Caudate nucleus (tissue), 63 donors: ENCODE measurements at places on chromosomes 2 and 18.

DNA sequence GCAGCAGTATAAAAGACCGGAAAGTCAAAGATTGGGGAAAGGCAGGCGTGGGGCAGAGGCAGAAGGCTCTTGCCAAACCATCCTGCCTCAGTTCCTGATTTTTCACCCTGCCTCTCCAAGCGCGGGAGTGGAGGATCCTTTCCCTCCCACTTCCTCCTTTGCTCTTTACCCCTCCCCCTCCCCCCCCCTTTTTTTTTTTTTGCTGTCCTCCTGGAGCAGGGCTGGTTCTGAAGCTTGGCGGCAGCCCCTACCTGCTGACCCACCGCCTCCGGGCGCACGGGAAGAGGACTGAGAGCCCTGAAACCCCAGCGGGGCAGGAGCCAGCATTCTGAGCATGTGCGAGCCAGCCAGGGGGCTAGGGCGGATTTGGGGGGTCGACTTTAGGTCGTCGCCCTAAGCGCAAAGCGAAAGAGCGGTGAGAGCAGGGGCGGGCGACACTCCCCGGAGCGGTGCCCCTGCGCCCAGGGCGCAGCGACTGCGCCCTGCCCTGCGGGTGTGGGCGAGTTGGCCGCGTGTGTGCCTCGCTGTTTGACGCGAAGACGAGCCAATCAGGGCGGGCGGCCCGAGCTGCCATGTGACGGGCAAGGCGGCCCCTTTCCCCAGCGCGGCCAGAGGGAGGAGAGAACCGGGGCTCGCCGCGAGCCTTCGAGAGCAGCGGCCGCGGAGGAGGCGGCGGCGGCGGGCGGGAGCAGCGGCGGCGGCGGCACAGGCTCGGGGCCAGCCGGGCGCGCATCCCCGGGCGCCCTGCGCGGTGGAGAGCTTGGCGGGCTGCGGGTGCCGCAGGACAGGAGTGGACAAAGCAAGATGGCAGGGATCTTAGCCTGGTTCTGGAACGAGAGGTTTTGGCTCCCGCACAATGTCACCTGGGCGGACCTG lies at the start of gene CERS6:
CERS6 (plus strand) TSS at position 628 of the 876 bp plus-strand sequence; CDS start at position 805, 177 bp downstream.
- DNase-seq = peak; percentile 71

- no peak for DNase-seq
Measured at GRCh38 chr2:217222309-217222910, 362.5 kb upstream of the TNP1 start.

- no peak for DNase-seq
Measured at GRCh38 chr2:168002021-168002553, 245.3 kb downstream of the STK39 start.

- DNase-seq = no peak
Measured at GRCh38 chr2:175854129-175854528, 147.9 kb downstream of the LNPK start.

GRCh38 chr2:221567809-221568208 lies 4.3 kb downstream of the EPHA4 start:
- no peak for DNase-seq

GRCh38 chr2:240170354-240170735 lies 29.9 kb upstream of the OTOS start:
- DNase-seq = no peak

DNA sequence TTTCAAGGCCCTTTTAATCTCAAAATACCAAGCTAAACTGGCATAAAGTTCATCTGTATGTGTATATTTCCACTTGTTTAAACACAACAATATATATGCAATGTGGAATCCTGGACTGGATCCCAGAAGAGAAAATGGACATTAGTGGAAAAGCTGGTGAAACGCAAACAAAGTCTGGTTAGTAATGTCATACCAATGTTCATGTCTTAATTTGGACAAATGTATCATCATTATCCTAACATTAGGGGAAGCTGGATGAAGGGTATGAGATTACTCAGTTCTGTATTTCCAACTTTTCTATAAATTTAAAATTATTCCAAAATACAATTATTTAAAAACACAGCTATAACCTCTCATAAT lies 3.8 kb downstream of the SP3 start:
- DNase-seq = no peak

DNA sequence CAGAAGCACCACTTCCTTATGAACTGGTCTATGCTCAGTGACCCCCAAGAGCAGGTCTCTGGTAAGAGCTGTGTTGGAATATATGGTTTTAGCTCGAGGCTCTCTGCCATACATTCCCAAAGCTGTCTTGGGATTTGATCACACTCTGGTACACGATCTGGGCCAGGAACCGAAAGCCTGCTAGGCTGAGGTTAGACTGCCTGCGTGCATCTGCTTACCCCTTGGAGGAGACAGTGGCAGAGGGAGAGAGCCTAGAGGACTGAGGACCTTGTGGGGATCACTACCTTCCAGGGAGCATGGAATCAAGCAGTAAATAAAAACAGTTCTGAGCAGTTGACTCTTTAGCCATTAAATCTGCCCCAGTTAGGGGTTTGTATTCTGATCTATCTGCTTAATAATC lies 63.7 kb downstream of the ZNF532 start:
- no peak for DNase-seq

GRCh38 chr18:59904011-59904601 lies 4.3 kb downstream of the PMAIP1 start:
- no peak for DNase-seq

GRCh38 chr18:8990276-8991031 lies 112.0 kb upstream of the NDUFV2 start:
- DNase-seq = no peak

DNA sequence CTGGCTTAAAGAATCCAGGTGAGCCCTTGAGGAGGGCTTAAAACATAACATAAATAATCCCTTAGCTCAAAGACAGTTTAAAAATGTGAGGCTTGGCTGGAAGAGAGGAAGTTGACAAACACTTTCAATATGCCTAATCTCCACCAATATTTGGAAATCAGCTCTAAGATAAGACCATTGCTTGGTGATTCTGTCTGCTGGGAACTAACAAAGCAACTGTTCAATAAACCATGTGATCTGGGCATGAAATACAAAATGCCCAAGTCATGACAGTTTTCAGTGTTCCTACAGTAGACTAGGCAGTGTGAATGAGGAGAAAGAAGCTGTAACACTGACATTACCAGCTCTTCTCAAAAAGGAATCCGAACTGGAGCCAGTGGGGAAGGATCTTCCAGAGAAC lies 10.7 kb downstream of the MFF start:
- no peak for DNase-seq

DNA sequence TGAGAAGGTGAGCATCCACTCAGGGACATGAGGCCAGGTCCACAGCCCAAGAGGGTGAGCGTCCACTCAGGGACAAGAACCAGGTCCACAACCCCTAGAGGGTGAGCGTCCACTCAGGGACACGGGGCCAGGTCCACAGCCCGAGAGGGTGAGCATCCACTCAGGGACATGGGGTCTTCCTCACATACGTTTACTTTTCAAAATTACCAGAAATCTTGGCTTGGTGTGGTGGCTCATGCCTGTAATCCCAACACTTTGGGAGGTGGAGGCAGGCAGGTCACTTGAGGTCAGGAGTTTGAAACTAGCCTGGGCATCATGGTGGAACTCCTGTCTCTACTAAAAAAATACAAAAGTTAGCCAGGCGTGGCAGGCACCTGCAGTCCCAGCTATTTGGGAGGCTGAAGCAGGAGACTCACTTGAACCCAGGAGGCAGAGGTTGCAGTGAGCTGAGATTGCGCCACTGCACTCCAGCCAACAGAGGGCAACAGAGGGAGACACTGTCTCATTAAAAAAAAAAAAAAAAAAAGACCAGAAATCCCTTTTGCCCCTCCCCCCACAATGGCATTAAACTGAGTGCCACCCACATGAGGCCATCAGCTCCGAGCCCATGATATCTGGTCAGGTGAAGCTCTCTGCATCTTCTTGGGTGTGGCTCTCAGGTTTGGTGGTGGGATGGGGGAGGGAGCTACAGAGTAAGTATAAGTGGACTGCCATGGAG lies 9.0 kb upstream of the MBP start:
- no peak for DNase-seq

GRCh38 chr2:88691339-88692183 lies at the start of gene RPIA:
TSS of gene RPIA (plus strand) at chr2:88691673. CDS start at chr2:88691699, 26 bp downstream.
- peak; percentile 98 for DNase-seq

- no peak for DNase-seq
Measured at GRCh38 chr2:134314681-134315368, 61.0 kb downstream of the MGAT5 start.

DNA sequence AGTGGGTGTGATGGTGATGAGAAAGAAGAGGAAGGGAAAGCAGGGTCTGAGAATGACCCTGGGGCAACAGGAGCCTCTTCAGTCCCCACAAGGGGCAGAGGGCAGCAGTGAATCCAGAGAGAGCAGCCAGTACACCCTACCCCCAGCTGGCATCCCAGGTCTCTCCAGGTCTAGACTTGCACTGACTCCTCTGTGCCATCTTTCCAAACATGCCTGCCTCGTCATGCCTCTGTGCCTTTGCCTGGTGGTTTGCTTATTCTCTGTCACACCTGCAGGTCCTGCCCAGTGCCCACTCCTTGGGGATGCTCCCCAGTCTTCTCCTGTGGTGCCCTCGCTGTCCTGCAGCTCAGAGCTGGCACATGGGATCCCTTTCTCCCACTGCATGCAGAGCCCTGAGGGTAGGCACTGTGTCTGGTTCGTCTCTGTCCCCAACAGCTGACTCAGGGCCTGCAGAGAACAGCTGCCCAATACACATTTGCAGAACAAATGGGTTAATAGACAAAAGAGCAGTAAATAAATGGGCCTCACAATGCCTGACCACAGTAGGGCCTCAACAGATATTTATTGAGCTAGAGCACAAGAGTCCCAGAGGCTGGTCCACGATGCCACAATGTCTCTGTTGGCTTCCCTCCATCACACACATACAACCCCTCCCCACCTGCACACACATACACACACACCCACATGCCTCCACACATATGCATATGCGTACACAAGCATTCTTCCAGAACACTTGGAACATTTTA lies 89.8 kb downstream of the HS1BP3 start:
- DNase-seq = no peak

DNA sequence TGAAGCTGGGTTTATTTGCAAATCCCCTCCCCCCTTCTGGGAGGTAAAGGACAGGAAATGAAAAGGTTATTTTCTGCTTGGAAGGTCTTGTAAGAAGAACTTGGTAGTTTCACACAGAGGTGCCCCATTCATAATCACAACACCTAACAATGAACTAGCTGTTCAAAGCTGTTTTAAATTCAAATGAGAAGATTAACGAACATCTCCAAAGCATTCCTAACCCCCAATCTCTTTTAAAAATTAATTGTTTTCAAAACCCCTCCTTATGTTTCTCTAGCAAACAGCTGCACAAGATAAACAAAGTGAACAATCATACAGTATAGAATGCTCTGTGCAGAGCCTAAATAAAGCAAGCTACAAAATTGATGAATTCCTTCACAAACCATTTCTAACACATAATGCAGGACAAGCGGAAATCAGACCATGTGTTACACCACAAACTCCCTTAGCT lies 271.4 kb downstream of the SATB2 start:
- no peak for DNase-seq

GRCh38 chr2:28172114-28172898 lies 220.4 kb upstream of the FOSL2 start:
- DNase-seq = no peak

GRCh38 chr2:27566628-27567027 lies 16.2 kb upstream of the ZNF512 start:
- no peak for DNase-seq

- DNase-seq = no peak
Measured at GRCh38 chr2:157784169-157784822, 91.8 kb downstream of the ACVR1 start.

GRCh38 chr2:149657401-149658040 lies 69.9 kb upstream of the MMADHC start:
- DNase-seq = no peak

GRCh38 chr18:7638321-7638720 lies 71.2 kb downstream of the PTPRM start:
- no peak for DNase-seq

DNA sequence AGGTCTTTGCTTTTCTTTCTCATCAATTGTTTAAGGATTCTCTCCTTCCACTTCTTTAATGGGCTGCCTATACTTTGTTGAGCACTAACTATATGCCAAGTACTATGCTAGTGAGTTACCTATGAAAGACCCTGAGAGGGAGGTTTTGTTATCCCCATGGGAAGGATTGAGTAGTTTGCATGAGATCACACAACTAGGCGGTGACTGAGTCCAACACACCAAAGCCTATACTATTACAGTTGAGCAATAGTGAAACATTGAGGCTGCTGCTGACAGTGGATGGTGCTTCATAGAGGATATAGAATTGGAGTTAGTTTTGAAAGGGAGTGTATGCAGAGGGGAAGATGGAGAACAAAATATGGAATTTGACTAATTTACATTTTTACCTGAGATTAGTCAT lies 15.8 kb downstream of the NABP1 start:
- DNase-seq = no peak

- no peak for DNase-seq
Measured at GRCh38 chr2:100485396-100485795, 15.1 kb downstream of the NMS start.

GRCh38 chr18:27709344-27709743 lies 467.6 kb downstream of the CDH2 start:
- no peak for DNase-seq

- no peak for DNase-seq
Measured at GRCh38 chr2:5285872-5286769, 406.1 kb upstream of the SOX11 start.

- DNase-seq = no peak
Measured at GRCh38 chr2:236159778-236160170, 8.4 kb downstream of the GBX2 start.

DNA sequence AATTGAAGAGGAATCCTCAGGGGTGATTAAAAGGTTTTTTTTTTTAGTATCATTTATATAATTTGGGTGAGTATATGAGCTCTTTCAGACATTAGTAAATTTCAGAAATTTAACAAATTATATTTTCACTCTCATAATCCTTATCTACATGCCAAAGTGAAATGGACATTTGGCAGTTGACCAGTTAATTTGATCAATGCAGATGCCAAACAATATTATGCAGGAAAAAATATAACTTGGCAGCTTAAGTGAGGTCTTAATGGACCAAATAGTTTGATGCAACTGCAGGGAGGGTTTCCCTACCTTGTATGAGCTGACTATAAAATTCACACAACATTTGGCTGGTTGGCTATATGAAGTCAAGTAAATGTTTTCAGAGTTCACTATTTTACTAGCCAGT lies 185.2 kb downstream of the CCDC102B start:
- DNase-seq = no peak

DNA sequence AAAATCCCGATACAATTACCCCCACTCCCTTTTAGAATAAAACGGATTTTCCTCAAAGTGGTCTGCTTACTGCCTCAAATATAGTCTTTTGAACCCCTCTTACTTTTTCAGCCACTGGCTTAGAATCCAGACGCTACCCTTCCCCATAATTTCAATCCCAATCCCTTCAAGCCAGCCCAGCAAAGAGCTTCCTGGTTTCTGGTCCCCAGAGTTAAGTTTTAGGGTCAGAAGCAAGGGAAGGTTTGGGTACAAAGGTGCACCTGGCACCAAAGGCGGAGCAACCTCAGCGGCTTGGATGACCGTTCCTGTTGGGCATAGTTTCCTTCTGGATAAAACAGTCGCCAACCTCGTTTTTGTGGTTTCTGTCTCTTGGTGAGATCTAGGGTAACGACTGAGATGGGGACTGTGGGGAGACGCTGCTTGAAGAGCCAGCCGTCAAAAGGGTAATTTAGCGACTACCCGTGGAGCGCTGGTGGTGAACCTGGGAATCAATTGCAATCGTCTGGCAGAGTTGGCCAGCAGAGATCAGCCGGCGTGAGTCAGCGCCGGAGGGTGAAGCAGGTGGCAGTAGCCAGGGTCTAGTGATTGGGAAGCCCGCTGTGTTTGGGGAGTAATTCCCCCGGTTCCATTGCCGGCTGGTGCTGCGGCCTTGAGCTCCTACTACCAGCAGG lies 1.6 kb downstream of the FEV start:
- no peak for DNase-seq
